ENCODE measurements at places on chromosomes 6 and 20.

DNA sequence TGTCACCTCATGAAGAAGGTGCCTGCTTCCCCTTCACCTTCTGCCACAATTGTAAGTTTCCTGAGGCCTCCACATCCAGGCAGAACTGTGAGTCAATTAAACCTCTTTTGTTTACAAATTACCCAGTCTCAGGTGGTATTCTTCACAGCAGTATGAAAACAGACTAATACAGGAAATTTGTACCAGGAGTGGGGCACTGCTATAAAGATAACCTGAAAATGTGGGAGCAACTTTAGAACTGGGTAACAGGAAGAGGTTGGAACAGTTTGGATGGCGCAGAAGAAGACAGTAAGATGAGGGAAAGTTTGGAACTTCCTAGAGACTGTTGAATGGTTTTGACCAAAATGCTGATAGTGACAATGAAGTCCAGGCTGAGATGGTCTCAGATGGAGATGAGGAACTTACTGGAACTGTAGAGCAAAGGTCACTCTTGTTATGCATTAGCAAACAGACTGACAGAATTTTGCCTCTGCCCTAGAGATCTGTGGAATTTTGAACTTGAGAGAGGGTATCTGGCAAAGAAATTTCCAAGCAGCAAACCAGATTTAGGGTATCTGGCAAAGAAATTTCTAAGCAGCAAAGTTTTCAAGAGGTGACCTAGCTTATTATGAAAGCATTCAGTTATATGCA is 23.5 kb upstream of the COL21A1 start:
- no peak for DNase-seq

GRCh38 chr6:167119670-167120582 is 3.0 kb upstream of the CCR6 start:
- no peak for DNase-seq

- DNase-seq: peak; percentile 77
Observed at GRCh38 chr6:136921936-136922684, at the start of gene SLC35D3. Gene SLC35D3, plus strand, starts transcription at chr6:136922301. Its CDS starts 128 bp downstream, at chr6:136922429.

- DNase-seq: no peak
Observed at GRCh38 chr20:24388828-24389380, 80.5 kb upstream of the SYNDIG1 start.

- no peak for DNase-seq
Observed at GRCh38 chr20:42484335-42484734, 705.4 kb downstream of the PTPRT start.

DNA sequence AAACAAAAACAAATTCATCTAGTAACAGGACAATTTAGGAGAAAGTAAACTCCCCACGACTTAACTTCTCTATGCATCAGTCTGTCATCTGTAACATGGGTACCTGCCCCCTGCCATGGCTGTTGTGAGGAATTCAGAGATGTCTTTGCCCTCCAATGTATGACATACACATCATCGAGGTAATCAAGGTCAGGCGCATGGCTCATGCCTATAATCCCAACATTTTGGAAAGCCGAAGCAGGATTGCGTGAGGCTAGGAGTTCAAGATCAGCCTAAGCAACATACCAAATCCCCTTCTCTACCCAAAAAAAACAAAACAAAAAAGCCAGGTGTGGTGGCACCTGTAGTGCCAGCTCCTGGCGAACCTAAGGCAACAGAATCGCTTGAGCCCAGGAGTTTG is 9.0 kb downstream of the EEF1A1 start:
- no peak for DNase-seq

DNA sequence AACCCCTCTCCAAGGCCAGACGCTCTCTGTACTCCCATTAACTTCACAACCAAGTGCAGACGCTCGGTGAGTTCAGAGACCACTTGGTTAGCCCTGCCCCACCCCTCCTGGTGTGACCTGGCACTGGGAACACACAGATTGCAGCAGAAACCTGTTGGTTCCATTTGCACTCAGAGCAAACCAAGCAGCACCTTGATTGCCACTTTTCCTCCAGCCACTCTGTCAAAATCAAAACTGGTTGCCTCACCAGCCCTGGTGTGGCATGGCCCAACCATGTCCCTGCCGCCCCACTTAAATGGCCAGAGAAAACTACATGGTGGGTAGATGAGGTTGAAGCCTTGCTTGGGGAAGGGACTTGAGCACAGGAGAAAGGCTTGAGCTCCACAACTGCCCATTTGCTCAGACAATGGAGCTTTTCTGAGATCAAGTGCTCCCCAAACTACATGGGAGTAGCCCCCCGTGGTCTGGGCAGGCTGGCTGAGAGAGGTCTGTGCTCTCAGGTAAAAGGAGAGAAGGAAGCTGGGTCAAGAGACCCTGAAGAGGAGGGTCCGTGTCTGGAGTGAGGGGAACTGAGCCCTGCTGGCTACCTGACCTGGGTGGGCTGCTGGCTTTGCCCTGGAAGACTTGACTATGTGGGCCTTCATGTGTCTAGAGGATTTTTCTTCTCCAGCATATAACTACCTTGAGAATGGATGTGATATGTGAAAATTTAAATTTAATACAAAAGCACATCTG is 43.4 kb downstream of the PLCG1 start:
- DNase-seq: no peak

GRCh38 chr6:33822575-33823395 is 19.0 kb upstream of the MLN start:
- no peak for DNase-seq

DNA sequence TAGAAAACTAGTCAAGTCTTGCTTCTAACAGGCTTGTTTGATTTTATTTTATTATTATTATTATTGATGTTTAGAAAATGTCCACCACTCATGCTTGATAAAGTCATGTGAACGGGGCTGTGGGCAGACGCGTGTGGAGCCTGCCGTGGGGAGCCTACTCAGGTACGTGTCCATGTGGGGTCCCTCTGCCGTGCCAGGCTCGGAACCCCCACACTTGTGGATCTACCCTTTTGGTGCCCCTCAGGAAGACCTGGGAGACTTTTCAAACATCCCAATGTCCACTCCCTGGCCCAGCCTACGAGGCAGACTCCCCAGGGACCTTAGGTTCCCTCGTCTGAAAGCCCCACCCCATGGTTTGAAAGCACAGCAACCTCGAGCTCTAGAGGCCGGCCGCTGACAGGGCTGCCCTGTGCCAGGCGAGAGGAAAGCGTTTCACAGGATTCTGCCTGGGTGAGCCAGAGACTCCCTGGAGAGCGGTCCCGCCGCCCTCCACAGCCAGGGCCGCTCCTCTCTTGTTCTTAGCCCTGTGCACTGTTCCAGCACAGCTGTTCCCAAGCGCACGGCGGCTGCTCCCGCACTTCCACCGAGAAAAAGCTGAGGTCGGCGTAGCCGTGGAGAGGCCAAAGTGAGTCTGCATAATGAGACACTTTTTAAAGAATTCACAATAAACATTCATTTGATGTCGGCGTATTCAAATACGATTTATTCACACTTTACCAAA is 249.7 kb downstream of the TTLL2 start:
- no peak for DNase-seq

- no peak for DNase-seq
Observed at GRCh38 chr20:53805895-53806384, 212.3 kb upstream of the ZNF217 start.

- DNase-seq: peak; percentile 60
Observed at GRCh38 chr6:45714741-45715507, 300.7 kb downstream of the CLIC5 start.

DNA sequence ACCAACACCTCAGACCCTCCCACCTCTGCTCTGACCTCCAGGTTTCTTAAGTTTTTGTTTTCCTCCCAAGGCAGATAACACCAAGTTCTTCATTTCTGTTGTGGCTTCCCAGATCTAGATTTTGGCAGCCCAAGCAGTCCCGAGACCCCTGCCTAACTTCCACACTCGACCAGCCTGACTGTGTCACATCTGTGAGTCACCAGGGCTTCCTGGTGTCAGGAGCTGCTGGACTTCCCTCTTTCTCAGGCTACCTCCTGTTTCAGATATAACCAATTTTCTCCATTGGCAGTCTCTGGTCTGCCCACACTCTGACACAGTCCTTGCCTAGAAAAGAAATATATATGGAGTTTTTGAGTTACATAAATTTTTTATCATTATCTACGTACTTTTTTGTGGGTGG is 46.1 kb upstream of the CCN6 start:
- DNase-seq: no peak

DNA sequence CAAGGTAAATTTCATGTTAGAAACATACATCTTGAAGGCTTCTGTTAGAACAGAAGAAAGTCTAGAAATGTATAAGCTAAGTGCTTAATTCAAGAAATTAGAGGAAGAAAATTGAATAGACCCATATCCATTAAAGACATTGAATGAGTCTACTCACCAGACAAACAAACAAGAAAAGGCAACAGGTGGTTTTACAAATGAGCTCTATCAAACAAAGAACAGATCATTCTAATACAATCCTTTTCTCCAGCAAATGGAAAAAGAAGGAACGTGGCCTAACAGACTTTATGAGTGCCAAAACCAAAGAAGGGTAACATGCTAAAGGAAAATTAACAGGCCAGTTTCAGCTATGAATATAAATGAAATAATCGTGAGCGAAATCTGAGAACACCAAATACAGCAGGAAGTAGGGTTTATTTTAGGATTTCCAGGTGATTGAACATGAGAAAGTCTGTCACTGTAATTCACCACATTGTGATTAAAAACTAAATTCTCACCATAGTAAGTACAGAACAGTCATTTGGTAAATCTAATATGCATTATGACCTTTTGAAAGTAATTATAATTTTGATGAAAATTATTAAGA is 22.6 kb downstream of the MTHFD1L start:
- DNase-seq: peak; percentile 38

GRCh38 chr6:75096966-75097365 is 108.9 kb downstream of the COL12A1 start:
- DNase-seq: no peak

GRCh38 chr6:99589290-99589672 is 17.4 kb upstream of the PRDM13 start:
- DNase-seq: no peak

DNA sequence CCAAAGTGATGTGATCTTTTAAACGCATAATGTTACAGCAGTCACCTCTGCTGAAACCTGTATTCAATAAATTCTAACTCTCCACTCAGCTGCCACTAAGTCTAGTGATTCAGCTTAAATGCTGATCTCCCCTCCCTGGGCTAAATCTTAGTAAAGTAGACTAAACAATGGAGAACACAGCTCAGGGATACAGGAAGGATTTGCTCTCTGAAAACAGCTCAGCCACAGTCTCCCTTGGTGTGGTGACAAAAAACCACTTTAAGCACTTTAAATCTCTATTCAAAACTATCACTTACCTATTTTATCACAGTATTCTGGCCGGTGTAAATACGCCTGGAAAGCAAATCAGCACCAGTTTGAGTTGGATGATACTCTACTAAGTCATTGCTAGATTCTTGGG is 130.6 kb downstream of the RFX6 start:
- no peak for DNase-seq

GRCh38 chr6:89485320-89485719 is 52.4 kb downstream of the ANKRD6 start:
- no peak for DNase-seq
